ENCODE measurements at places on chromosomes 1 and 21. TPM values are rescaled to one million over a fixed set of nuclear protein-coding genes. Genes with fewer than 3 reads are reported as not detected.

The MAN1C1 gene
- 0.21 TPM for total RNA-seq

The NES gene
- 8.7 TPM for total RNA-seq

The GJB3 gene
- not detected for total RNA-seq

The SYT14 gene
- 22.4 TPM for total RNA-seq

The C1orf94 gene
- 0.72 TPM for total RNA-seq

The BMP8B gene
- 0.09 TPM for total RNA-seq

The CASQ1 gene
- total RNA-seq: not detected

The KRTAP23-1 gene
- total RNA-seq: not detected

The KCNT2 gene
- total RNA-seq: 1.2 TPM

The ADAMTSL4 gene
- 0.31 TPM for total RNA-seq

The KRTAP21-2 gene
- total RNA-seq: not detected

The FBXO2 gene
- 0.61 TPM for total RNA-seq

The ZNF648 gene
- not detected for total RNA-seq

The SLC5A9 gene
- not detected for total RNA-seq

The CD84 gene
- total RNA-seq: not detected

All from A673 (cell line).